ENCODE measurements at places on chromosomes 1 and 21.
A peak's percentile ranks its signal among the peaks of the same experiment; 100 is the strongest.

GRCh38 chr1:69777423-69777822 is 209.7 kb downstream of the LRRC7 start:
- DNase-seq, result no peak

DNA sequence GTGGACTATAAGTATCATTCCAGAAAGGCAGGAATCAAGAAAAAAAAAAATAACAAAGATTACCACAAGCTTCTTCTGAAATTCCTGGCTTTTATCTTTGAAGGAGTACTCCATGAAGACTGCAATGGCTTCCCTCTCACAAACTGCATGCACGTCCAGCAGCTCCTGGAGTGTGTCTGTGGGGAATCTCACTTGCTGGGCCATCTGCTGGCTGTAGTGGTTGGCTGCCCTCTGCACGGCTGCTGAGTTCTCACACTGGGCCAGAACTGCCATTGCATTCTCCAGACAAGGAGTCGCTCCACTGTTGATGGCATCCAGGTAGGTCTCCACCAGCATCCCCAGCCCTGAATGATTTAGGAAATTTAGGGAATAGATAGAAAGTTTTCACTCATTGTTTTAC is 23.3 kb upstream of the GBP2 start:
- DNase-seq, result no peak

- DNase-seq, result no peak
Observed at GRCh38 chr1:151975311-151976014, 18.2 kb downstream of the S100A10 start.

DNA sequence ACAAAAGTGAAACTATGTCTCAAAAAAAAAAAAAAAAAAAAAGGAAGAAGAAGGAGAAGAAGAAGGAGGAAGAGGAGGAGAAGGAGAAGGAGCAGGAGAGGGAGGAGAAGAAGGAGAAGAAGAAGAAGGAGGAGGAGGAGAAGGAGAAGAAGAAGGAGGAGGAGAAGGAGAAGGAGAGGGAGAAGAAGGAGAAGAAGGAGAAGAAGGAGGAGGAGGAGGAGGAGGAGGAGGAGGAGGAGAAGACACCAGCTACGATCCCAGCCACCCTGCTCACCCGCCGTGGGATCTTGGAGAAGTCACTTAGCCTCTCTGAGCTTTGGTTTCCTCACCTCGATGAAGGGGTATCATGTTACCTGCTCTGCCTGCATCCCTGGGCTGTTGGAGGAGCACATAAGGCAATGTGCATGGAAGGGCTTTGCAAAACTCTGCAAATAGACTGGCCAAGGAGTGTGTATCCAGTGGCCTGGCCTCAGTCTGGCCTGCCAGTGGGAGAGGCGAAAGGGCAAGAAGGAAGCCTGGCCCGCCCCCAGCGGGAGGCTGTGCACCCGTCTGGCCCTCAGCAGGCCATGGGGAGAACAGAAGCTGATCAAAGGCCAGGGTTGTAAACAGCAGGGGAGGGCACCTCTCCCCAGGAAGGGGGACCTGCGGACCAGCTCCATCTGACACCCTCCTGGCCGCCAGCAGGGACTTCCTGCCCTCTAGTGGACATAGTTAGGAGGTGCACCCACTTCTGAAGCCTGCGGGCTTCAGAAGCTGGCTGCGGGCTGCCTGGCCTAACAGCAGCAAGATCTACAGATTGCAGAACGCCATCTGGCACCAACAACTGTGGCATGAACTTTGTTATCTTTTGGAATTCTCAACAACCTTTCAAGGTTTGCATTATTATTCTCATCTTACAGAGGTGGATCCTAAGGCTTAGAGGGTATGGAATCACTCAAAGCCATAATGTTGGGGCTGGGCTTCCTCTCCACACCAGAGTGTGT is 19.2 kb upstream of the CDK18 start:
- DNase-seq, result peak; percentile 35

GRCh38 chr1:155913969-155914757 is 3.0 kb upstream of the RIT1 start:
- DNase-seq, result no peak

DNA sequence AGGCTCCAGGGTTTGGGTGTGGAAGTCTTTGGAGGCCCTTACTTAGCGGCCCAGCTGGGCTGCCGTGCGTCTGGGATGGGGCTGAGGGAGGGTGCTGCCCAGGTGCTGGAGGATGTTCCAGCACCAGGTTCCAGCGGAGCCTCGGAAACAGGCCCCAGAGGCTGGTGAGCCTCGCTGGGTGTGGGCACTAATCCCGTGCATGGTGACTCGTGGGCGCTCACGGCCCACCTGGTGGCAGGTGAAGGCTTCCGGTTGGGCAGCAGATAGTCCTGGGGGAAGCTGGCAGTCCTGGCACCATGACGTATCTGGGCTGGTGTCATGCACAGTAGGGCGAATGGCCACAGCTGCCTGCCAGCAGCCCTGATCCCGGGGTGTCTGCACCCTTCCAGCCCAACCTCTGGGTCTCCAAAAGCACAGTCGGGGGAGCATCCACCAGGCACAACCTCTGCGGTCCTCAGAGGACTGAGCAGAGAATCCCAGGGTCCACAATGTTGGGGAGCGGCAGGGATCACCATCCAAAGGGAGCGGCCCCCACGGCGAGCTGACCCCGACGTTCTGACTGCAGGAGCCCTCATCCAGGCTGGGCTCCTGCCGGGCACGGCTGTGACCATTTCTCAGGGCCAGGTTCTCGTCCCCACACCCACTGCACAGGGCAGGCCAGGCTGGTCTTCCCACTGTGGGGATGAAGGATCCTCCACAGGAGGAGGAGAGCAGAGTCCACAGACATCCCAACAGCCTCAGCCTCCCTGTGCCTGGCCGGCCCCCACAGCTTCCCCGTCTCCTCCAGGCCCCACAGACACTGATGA is 25.3 kb downstream of the FTCD start:
- DNase-seq, result no peak

- no peak for DNase-seq
Observed at GRCh38 chr1:91707114-91707889, 178.6 kb downstream of the TGFBR3 start.

DNA sequence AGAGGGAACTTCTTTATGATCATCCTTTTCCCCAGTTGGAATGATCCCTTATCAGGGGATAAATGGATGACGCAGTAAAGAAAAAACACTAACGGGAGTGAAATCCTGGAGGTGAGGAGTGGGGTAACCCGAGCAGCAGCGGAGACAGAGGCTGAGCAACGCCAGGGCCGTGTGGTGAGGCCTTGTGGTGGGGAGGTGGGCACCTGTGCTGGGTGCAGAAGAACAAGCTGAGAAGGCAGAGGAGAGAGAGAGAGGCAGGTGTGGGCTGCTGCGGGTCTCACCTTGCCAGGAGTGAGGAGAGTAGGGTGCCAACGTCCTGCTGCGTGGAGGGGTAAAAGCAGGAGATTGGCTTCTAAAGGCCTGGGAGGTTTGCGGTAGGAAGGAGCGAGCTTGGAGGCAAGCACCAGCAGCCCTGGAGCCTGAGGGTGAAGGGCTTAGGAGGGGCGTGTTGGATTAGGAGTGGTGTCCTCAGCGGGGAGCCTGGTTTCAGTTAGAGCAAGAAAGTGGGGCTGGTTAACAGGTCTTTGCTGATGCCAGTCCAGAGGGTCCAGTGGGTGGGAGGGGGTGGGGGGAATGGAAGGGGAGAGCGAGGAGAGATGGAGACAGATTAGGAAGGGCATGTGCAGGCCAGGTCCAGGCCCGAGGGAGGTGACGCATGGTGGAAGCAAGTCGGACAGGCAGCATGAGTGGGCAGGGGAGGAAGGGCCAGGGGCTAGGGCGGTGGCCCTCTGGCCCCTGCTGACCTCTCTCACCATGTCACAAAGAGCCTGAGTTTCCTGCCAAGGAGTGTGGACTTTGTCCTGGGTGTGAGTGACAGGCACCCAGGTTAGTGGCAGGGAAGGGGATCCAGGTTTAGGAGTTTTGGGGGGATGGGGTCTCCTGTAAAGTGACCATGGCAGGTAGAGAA is 36.7 kb upstream of the LHX4 start:
- no peak for DNase-seq

- no peak for DNase-seq
Observed at GRCh38 chr1:223244366-223245103, 101.5 kb upstream of the TLR5 start.

GRCh38 chr1:9626201-9626608 is 25.3 kb upstream of the PIK3CD start:
- DNase-seq, result no peak

GRCh38 chr1:210540288-210540687 is 211.6 kb downstream of the HHAT start:
- no peak for DNase-seq

GRCh38 chr1:109509176-109510134 is at the start of gene AMIGO1:
Gene AMIGO1 (minus strand): TSS chr1:109509727. CDS start chr1:109508912, 815 bp downstream.
- no peak for DNase-seq

- DNase-seq, result no peak
Observed at GRCh38 chr1:188427642-188428041, 1598.9 kb downstream of the PLA2G4A start.

DNA sequence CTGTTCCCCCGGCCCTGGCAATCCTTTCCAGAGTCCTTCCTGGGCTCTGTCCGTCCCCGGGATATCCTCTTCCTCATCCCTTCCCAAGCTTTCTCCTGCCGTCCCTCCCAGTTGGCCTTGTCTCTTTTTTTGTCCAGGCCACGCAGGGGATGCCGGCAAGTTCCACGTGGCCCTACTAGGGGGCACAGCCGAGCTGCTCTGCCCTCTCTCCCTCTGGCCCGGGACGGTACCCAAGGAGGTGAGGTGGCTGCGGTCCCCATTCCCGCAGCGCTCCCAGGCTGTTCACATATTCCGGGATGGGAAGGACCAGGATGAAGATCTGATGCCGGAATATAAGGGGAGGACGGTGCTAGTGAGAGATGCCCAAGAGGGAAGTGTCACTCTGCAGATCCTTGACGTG is 13.4 kb upstream of the SVBP start:
- no peak for DNase-seq

DNA sequence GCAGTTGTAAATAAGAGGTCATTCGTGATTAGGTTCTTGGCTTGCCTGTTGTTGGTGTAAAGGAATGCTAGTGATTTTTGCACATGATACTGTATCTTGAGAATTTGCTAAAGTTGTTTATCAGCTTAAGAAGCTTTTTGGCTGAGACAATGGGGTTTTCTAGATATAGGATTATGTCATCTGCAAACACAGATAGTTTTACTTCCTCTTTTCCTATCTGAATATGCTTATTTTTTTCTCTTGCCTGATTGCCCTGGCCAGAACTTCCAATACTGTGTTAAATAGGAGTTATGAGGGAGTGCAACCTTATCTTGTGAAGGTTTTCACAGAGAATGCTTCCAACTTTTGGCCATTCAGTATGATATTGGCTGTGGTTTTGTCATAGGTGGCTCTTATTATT is 576.1 kb upstream of the RGS18 start:
- no peak for DNase-seq

DNA sequence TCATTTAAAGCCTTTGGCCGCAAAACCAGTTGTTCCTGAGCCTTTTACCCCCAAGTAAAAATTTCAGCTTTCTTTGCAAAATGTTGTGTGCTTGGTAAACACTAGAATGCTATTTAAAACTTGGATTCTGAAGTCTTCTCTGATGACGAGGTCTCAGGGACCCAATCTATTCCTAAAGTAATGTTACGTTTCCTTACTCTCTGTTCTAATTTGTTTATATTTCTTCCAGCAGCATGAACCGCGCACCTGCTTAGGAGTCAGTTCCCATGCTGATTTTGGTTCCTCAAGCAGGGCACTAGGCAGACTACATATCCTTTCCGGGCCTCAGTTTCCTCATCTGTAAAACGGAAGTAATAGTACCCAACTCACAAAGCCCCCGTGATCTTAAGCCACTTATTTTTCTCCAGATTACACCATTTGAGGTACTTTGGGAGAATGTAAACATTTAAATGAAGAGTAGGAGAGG is 969 bp upstream of the ALDH4A1 start:
- DNase-seq, result no peak

GRCh38 chr1:237478842-237479241 is 411.9 kb downstream of the ZP4 start:
- DNase-seq, result no peak

- no peak for DNase-seq
Observed at GRCh38 chr1:62276791-62277190, 42.4 kb downstream of the KANK4 start.

DNA sequence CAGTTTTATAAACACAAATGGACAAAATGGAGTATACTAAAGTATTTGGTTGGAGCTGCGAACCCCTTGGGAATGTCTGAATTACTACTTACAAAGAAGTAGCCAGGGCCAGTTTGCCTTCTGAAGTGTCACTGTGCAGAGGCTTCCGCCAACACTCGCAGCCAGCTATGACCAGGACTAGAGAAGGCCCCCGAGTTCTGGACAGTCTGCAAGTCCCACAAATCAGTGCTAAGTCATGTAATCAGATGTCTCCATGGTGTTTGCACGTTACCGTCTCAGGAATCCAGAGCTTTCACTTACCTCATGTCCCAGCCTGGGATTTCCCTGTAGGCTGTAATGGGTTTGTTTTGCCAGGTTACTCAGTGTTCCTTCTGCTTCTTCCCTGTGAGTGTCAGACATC is 106.6 kb upstream of the SPAG17 start:
- DNase-seq, result no peak

- DNase-seq, result no peak
Observed at GRCh38 chr1:169363046-169363730, 4.4 kb downstream of the NME7 start.

GRCh38 chr1:246949956-246950355 is 18.2 kb upstream of the AHCTF1 start:
- DNase-seq, result no peak

DNA sequence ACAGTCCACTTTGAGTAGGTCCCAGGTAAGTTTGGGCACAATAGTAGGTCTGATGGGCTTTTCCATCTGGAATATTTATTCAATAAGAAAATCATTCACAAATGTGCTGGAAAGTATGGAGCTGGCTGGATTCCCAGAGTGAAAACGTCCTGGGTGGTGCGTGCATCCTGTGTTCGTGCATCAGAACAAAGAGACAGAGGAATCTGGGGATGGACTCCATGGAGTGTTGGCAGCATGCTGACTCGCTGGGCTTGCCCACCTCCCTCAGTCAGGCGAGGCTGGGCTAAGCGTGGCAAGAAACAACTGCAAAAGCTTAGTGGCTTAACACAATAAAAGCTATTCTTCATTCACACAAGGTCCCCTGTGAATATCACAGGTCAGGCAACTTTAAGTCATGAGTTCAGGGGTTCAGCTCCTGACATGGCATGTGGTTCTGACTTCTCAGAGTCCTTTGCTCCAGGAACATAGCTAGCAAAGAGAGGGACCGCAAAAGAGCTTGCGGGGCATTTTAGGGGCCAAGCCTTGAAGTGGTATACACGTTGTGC is 151.6 kb upstream of the ZNF644 start:
- no peak for DNase-seq

DNA sequence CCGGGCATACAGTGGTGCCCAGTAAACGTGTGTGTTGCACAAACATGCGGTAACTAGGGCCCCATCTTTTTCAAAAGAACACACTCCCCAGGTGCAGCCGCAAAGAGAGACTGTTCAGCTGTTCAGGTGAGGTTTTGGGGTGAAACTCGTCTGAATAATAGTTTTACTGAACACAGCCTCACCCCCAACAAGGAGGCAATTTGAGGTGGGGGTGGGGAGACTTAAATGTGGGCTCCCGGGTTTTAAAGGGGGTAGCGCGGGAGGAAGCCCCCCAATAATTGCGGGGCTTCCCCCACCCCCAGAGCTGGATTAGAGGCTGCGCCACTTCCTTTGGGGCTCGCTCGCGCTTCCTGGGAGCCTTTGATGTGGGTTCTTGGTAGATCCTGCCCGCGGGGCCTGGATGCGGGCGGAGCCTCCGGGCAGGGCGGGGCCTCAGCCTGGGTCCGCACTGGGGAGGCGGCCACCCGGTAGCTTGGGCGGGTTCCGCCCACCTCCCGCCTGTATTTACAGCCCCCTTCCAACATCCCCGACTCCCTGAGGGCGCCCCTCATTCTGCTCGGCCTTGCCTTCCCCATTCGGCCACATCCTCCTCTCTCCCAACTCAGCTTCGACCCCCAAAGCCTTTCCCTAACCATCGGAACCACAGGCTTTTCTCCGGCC is 6.4 kb upstream of the EPHA2 start:
- DNase-seq, result no peak

- DNase-seq, result no peak
Observed at GRCh38 chr21:33197496-33197895, 32.2 kb upstream of the IFNAR2 start.
